ENCODE measurements at places on chromosomes 3 and 15.

DNA sequence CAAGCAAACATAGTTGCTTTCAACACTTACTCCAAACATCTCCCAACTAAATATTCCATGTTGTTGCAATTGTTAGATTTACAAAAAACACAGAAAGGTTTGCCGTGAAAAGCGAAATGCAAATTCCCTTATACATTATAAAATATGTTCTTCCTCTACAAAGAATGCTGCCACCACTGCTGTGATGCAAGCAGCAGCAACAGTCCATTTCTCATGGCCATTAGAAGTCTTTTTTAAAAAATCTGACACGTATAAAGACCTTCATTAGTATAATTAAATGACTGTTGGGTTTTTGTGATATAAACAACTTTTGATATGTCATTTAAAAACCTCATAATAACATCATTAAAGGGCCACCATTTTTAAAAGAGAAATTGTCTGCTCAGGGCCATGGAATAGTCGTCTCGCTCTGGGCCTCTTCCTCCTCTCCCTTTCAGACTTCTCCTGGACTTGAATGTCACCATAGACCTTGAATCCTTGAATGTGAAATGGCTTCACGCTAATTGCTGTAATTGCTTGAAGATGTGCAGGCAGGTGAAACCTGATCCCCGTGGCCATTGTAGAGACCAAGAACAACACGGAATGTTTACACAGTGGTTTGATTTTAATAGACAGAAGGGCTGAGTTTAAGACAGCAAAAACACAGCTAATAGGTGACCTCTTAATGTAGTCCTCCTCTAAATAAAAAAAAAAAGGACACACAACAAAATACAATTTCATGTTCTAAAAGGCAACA is 450.4 kb downstream of the FOXP1 start:
- DNase-seq = no peak

DNA sequence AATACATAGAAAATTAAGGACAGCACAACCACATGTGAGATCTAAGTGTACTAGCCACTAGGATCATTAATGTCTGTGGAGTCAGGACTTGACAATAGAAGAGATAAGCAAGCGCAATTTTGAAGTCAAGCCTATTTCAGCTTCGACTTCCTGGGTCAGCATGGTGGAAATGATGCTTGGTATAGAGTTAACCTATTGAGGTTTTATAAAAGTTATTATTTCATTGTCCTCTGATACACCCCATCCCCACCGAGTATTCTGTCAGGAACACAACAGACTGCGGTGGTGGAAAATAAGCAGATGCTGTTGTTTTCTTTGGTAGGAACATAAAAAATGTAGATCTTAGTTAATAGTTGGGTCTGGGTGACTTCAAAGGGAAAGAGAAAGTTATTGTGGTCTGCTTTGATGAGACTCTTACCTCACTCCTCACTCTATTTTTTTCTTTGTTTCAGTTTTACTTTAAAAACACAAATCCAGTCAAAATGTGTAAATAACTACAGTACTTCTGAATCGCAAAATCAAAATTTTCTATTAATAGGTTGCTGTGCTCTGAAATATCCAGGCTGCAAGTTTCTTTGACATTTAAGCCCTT is 82.1 kb downstream of the IL5RA start:
- DNase-seq = no peak

DNA sequence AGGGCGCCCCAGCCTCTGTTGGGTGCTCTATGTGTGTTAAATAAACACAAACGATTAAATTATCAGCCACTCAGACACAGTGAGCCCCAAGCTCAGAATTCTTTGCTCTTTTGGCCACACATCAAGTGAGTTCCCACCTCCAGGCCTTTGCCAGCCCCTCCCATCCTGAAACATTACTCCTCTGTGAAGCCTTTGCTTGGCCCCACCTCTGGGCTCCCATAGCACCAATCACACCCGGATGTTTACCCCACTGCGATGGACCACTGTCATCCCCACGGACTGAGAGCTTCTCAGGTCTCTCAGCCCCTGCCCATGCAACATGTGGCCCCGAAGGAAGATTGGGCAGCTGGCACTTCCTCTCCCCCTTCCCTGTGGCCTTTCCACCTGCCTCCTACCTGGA is 85.1 kb downstream of the NUP210 start:
- DNase-seq = no peak

- no peak for DNase-seq
Observed at GRCh38 chr3:184081116-184081830, 15.6 kb upstream of the HTR3E start.

GRCh38 chr15:27679731-27680471 is 419.2 kb downstream of the OCA2 start:
- DNase-seq = no peak

DNA sequence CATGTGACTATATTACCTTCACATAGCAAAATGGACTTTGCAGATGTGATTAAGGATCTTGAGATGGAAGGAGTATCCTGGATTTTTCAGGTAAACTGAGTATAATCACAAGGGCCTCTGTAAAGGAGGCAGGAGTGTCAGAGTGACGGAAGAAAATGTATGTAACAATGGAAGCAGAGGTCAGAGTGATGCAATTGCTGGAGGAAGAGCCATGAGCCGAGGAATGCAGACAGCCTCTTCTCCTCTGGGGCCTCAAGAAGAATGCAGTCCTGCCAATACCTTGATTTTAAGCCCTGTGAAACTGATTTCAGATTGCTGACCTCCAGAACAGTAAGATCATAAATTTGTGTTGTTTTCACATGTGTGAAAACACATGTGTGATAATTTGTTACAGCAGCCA is 15.1 kb downstream of the HEMK1 start:
- no peak for DNase-seq

Data from chondrocyte (in vitro differentiated cells).